ENCODE measurements at places on chromosomes 3 and 15.

DNA sequence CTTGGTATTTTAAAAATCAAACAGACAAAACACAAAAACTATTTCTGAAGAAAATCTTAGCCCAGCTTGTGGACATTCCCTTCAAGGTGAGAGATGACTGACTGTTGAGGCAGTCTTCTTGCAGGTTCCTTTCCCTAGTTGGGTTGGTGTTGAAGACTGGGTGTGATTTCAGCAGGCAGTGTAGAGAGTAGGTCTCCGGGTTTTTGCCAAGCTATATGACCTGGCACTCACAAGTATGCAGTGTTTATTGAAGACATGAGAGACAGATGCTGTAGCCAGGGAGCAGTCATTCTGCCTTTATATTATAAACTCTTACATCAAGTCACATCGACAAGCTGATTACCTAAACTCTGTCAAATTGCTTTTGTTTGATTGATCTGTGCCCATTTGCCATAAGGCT, 17.5 kb downstream of the SENP8 start:
- no peak overlapping the region for H3K4me3 ChIP-seq
- H3K4me1 ChIP-seq: no peaks in the 10 kb centered on the region
- no peaks in the 10 kb centered on the region for H3K27me3 ChIP-seq
- H3K27ac ChIP-seq: no peak overlapping the region

- H3K27ac ChIP-seq: no peak overlapping the region
- H3K36me3 ChIP-seq: no peaks in the 10 kb centered on the region
- no peaks in the 10 kb centered on the region for H3K4me1 ChIP-seq
- no peaks in the 10 kb centered on the region for H3K27me3 ChIP-seq
Measured at GRCh38 chr15:28942571-28942970, 56.8 kb downstream of the APBA2 start.

- H3K27ac ChIP-seq: no peak overlapping the region
- no peak overlapping the region for H3K4me3 ChIP-seq
- H3K36me3 ChIP-seq: no peaks in the 10 kb centered on the region
- DNase-seq: no peak
- H3K27me3 ChIP-seq: no peaks in the 10 kb centered on the region
Measured at GRCh38 chr15:60529332-60529731, 50.4 kb upstream of the ICE2 start.

DNA sequence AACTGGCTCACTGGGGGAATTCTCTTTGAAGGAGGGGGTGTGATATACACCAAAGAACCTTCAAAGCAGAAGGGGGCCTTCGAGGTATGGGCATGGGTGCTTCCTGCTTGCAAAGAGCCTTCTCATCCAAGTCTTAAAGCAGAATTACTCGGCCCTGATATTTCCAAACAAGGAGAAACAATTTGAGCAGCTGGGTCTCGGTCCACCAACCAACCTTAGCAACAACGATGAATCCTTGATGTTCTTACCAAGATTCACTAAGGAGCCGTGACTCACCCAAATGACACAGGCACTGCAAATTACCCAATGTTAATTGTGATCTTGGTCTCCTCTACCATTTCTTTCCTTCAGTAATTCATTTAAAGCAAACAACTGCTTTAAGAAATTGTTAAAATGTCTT, 7.7 kb downstream of the HOMER2 start:
- H3K4me1 ChIP-seq: no peaks in the 10 kb centered on the region
- H3K4me3 ChIP-seq: no peak overlapping the region
- DNase-seq: no peak
- no peaks in the 10 kb centered on the region for H3K36me3 ChIP-seq
- no peaks in the 10 kb centered on the region for H3K27me3 ChIP-seq
- no peak overlapping the region for H3K27ac ChIP-seq

GRCh38 chr3:10912786-10913185, 79.8 kb upstream of the SLC6A1 start:
- no peaks in the 10 kb centered on the region for H3K27me3 ChIP-seq
- H3K4me1 ChIP-seq: no peaks in the 10 kb centered on the region
- H3K4me3 ChIP-seq: no peak overlapping the region
- H3K36me3 ChIP-seq: no peaks in the 10 kb centered on the region
- no peak overlapping the region for H3K27ac ChIP-seq

GRCh38 chr3:179929091-179929529, 107.6 kb downstream of the PEX5L start:
- no peaks in the 10 kb centered on the region for H3K36me3 ChIP-seq
- H3K27ac ChIP-seq: no peak overlapping the region
- H3K4me3 ChIP-seq: no peak overlapping the region
- no peak for DNase-seq
- no peaks in the 10 kb centered on the region for H3K4me1 ChIP-seq

DNA sequence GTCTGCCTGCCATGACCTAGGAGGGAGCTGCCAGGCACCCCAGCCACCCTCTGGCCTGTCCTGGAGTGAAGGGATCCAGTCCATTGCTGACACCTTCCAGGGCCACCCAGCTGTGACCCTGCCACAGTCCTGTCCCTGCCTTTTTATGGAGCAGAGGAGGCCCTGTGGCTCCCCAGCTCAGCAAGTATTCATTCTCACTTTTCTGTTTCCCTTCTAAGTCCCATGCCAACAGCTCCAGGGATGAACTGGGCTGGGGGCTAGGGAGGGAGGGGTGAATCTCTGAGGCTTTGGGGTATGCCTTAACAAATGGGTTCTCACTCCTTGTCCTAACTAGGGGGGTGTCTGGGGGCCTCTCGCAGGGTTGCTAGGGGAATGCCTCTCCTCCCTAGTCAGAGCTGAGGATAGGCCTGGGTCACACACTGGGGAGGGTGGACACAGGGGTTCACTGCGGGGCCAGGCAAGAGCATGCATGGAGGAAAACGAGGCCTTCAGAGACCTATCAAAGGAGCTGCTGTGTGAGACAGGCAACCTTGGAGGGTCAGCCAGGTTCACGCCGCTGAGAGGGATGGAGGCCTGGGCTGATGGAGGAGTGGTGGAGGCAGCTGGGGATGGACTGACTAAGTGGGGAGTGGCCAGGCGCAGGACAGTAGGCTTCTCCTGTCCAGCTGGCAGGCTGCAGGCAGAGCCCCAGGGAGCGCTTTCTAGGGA, 31.8 kb downstream of the EPHB3 start:
- no peaks in the 10 kb centered on the region for H3K4me1 ChIP-seq
- H3K36me3 ChIP-seq: no peaks in the 10 kb centered on the region
- no peaks in the 10 kb centered on the region for H3K27me3 ChIP-seq
- no peak overlapping the region for H3K27ac ChIP-seq
- H3K4me3 ChIP-seq: no peak overlapping the region

- no peak overlapping the region for H3K4me3 ChIP-seq
- H3K36me3 ChIP-seq: no peaks in the 10 kb centered on the region
- no peaks in the 10 kb centered on the region for H3K4me1 ChIP-seq
Measured at GRCh38 chr3:10822708-10823515, 6.9 kb downstream of the SLC6A11 start.

GRCh38 chr15:79769069-79769481, 127.7 kb downstream of the MTHFS start:
- no peak for DNase-seq
- no peaks in the 10 kb centered on the region for H3K36me3 ChIP-seq
- H3K27me3 ChIP-seq: no peaks in the 10 kb centered on the region
- no peak overlapping the region for H3K27ac ChIP-seq

DNA sequence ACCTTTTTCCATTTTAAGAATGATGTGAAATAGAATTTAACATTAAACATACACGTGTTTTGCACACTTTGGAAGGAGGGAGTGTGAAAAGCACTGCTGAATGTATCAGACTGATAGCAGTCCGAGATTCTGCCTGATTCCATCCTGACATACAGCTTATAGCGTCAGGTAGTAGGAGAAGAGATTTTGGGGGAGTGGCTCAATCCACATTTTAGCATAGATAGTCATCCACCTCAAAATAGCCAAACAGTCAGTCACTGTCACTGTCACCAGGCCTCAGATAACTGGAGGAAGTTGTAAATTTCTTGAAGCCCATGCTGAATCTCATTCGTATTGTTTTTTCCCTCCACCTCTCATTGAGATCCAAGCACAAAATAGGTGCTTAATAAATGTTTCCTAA, 35.4 kb upstream of the ARHGEF26 start:
- no peaks in the 10 kb centered on the region for H3K4me1 ChIP-seq
- H3K4me3 ChIP-seq: no peak overlapping the region
- no peaks in the 10 kb centered on the region for H3K27me3 ChIP-seq

- H3K4me3 ChIP-seq: no peak overlapping the region
- no peaks in the 10 kb centered on the region for H3K27me3 ChIP-seq
Measured at GRCh38 chr15:87610366-87610765, 646.2 kb downstream of the NTRK3 start.

- no peaks in the 10 kb centered on the region for H3K27me3 ChIP-seq
- no peak overlapping the region for H3K4me3 ChIP-seq
- no peaks in the 10 kb centered on the region for H3K4me1 ChIP-seq
- no peak for DNase-seq
- no peaks in the 10 kb centered on the region for H3K36me3 ChIP-seq
Measured at GRCh38 chr3:43005253-43005652, 26.1 kb downstream of the GASK1A start.

DNA sequence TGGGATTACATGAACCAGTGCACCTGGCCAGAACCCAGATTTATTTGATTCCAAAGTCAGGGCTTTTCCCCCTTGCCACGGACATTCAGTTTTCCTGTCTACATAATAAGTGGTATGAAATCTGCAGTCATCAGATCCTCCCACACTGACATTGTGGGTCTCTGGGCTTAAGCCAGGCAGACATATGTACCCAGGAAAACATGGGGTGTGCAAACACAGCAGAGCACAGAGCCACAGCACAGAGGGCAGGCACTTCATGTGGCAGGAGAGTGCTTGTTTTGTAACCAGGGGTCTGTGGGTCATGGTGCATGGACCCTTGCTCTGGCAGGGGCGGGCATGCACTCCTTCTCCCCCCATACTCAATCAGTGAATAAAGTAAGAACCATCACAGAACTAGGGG, 6.1 kb upstream of the ABTB1 start:
- no peaks in the 10 kb centered on the region for H3K36me3 ChIP-seq
- H3K27ac ChIP-seq: no peak overlapping the region
- no peak overlapping the region for H3K4me3 ChIP-seq
- H3K27me3 ChIP-seq: no peaks in the 10 kb centered on the region

- no peaks in the 10 kb centered on the region for H3K27me3 ChIP-seq
- H3K4me1 ChIP-seq: no peaks in the 10 kb centered on the region
- no peak for DNase-seq
- H3K36me3 ChIP-seq: no peaks in the 10 kb centered on the region
- no peak overlapping the region for H3K27ac ChIP-seq
- no peak overlapping the region for H3K4me3 ChIP-seq
Measured at GRCh38 chr3:80734483-80734882, 966.7 kb upstream of the ROBO1 start.

DNA sequence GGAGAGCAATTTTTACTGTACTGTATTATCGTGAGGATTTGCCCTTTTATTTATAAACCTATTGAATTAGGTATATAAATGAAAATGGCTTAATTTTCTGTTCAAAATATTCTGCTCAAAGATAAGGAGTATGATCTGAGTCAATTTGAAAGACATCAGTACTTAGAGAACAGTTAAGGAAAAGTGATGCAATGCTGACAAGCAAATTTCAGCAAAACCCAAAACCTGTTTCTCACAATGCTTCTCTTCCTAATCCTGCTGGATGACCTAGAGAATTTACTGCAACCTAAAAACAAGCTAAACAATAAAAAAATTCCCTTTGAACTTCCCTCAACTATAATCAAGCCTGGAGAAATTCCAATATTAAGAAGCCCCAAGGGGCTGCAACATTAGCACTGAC, 82.7 kb downstream of the RFX7 start:
- DNase-seq: no peak
- H3K27me3 ChIP-seq: no peaks in the 10 kb centered on the region
- no peak overlapping the region for H3K27ac ChIP-seq
- H3K4me1 ChIP-seq: peaks cover 3% of the 10 kb centered on the region

- H3K36me3 ChIP-seq: no peaks in the 10 kb centered on the region
- DNase-seq: no peak
Measured at GRCh38 chr3:23389089-23389488, 186.0 kb downstream of the UBE2E2 start.

DNA sequence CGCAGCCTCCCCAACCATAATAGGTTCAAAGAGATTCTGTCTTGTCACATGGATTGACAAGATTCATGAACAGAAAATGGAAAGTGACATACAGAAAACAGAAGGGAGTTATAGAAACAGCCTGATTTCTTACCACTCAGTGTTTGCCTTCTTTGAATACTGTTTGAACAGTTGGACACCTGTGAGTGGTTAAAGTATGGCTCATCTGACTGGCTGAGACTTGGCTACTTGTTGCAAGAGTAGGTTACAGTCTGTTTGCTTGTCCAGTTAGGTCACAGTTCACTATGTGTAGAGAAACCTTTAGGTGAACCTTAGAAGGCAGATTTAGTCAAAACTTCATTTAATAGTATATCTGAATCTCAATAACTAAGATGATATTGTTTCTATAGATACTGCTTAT, 1003.9 kb upstream of the EPHA6 start:
- no peak for DNase-seq
- no peaks in the 10 kb centered on the region for H3K4me1 ChIP-seq
- H3K36me3 ChIP-seq: no peaks in the 10 kb centered on the region
- H3K27me3 ChIP-seq: no peaks in the 10 kb centered on the region
- no peak overlapping the region for H3K4me3 ChIP-seq

GRCh38 chr3:188539631-188540194, 385.8 kb downstream of the LPP start:
- no peaks in the 10 kb centered on the region for H3K27me3 ChIP-seq
- peaks cover 8% of the 10 kb centered on the region for H3K4me1 ChIP-seq
- DNase-seq: no peak
- no peak overlapping the region for H3K4me3 ChIP-seq
- no peak overlapping the region for H3K27ac ChIP-seq

GRCh38 chr3:186121968-186122367, 13.1 kb upstream of the ETV5 start:
- H3K27ac ChIP-seq: no peak overlapping the region
- H3K27me3 ChIP-seq: no peaks in the 10 kb centered on the region
- H3K4me1 ChIP-seq: no peaks in the 10 kb centered on the region
- no peak overlapping the region for H3K4me3 ChIP-seq
- DNase-seq: no peak

DNA sequence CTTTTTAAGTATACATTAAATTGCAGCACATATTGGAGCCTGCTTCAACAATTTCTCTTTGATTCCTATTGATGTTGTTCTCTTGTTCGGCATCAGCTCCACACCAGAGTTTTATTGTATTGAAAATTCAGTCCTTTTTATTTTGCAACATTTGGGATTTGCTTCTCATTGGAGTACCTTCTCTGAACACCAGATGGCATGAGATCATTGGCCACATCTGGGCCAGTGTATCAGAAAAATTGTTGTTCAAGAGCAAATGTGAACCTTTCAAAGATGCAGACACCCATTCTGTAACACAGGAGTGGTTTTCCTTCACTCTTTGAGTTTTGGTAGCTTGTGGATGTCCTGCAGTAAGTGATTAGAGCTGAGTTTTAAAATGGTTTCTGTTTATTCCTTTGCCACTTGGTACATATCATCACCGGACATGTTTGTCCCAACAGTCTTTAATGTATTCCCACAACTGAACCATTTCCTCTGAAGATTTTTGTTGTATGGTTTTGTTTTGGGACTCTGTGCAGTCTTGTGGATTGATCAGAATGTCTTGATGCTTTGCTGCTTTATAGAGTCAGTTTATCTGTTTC, 96.1 kb downstream of the MCTP2 start:
- DNase-seq: no peak
- no peaks in the 10 kb centered on the region for H3K36me3 ChIP-seq
- H3K4me3 ChIP-seq: no peak overlapping the region
- H3K27me3 ChIP-seq: no peaks in the 10 kb centered on the region

All from aorta (tissue), 5 donors.